ENCODE measurements at places on chromosomes 4 and X. TPM values are rescaled to one million over a fixed set of nuclear protein-coding genes. Genes with fewer than 3 reads are reported as not detected.

GRCh38 chrX:2486476-2487133 lies 14.2 kb downstream of the DHRSX start:
- no peak for DNase-seq

DNA sequence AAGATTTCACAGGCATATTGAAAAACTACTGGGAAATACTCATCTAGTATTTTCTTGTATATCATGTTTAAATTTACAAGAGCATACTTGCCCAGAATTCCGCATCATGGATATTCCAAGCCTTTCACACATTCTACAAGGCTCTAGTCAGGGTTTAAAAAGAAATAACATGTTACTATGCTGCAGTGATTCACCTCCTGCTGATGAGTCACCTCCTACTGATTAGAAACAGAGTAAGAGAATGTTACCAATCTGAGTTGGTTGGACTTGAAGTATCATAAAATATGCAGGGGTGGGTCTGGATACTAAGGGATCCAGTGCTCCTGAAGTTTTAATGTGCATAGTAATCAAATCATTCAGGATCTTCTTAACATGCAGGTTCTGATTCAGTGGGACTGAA lies 192.0 kb upstream of the ANK2 start:
- peak; percentile 93 for DNase-seq

- peak; percentile 69 for DNase-seq
Observed at GRCh38 chrX:52923781-52924241, 26.7 kb downstream of the FAM156B start.

GRCh38 chr4:183164963-183165362 lies 65.9 kb downstream of the WWC2 start:
- DNase-seq: no peak

The OTOP1 gene
- not detected for total RNA-seq
